ENCODE measurements at places on chromosomes 3 and 15. TPM values are rescaled to one million over a fixed set of nuclear protein-coding genes. Genes with fewer than 3 reads are reported as not detected.

DNA sequence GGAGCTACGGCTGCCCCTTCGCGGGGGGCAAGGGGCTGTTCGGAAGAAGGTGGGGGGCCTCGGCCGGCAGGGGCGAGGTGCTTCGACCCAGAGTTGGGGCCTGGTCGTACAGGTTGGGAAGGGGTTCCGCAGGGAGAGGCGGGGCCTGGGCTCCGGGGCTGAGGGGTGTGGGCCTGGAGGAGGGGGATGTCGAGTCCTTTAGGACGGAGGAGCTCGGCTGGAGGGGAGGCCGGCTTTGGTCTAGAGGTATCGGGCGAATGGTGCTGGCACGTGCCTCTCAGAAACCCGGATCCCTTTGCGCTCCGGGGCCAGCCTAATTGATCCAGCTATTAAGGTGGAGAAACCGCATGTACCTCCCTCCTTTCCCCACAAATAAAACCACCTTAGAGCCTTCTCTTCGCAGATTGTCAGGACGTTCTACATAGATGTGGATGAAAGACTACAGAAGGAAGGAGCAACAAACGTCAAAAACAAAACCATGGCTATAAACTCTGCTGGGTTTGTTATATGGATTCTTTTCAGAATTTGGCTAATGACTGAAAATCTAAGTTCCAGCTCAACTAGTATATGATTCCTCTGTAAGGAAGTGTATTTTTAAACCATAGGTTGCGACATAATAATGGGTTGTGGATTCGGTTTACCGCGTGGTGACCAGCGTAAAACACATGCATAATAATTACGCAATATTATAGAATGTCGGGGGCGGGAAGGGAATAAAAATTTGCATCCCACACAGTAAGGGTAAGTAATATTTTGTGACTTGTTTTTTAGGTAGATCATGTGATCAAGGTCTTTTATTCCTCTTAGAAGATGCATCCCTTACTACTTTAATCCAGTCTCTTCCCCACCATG lies 644 bp upstream of the NGLY1 start:
- no peak for DNase-seq

The CNTN3 gene
- not detected for total RNA-seq

DNA sequence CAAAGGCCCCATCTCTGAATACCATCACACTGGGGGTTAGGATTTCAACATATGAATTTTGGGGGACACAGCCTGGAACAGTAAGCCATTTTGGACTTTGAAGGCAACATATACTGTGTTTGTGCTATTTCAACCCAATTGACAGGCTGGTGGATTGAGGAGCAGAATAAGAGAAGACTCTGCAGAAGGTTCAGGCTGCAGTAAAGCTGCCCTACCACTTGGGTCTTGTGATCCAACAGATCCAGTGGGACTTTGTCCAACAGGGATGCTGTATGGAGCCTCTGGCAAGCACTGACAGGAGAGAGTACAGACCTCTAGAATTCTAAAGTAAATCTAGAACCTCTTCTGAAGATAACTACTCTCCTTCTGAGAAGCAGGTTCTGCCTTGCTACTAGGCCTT lies 1.1 kb upstream of the BCL2L10 start:
- no peak for DNase-seq

GRCh38 chr15:95919460-95919859 lies 411.0 kb upstream of the NR2F2 start:
- DNase-seq, result no peak

GRCh38 chr3:7646851-7647250 lies 785.9 kb downstream of the GRM7 start:
- no peak for DNase-seq

The UMPS gene
- total RNA-seq, result 39.3 TPM

The EPHA6 gene
- total RNA-seq, result not detected

The GRAMD2A gene
- not detected for total RNA-seq

DNA sequence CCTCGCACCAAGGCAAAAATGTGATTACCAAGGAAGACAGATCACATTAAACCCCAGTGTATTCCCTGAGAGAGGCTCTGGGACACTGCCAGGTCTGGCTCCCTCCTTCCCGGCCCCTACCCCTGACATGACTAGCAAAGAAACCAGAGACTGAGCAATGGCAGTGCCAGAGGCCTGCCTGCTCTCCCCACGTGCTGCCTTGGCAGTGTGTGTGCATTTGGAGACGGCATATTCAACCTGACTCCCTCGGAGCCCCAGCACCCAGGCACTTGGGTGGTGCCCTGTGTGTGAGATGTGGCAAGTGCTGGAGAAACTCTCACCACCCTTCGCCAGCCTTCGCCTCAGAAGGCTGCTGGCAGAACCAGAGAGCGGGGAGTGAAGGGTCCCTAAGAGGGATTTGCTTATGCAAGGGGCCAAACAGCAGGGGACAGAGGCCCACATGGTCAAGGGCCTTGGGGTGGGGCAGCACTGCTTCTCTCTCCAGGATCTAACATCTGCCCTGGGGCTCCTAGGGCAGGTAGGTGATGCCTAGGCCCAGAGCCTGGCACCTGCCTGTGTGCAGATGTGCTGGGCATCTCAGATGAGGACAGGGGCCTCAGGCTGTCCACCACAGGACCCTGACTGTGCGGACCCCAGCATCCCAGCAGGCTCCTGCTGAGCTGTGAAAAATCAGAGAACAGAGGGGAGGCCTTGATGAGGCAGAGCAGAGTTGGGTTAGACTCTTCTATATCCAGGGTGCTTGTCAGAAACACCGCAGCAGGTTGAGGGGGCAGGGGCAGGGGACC lies 23.6 kb upstream of the PLXNA1 start:
- no peak for DNase-seq

The SCN11A gene
- not detected for total RNA-seq

DNA sequence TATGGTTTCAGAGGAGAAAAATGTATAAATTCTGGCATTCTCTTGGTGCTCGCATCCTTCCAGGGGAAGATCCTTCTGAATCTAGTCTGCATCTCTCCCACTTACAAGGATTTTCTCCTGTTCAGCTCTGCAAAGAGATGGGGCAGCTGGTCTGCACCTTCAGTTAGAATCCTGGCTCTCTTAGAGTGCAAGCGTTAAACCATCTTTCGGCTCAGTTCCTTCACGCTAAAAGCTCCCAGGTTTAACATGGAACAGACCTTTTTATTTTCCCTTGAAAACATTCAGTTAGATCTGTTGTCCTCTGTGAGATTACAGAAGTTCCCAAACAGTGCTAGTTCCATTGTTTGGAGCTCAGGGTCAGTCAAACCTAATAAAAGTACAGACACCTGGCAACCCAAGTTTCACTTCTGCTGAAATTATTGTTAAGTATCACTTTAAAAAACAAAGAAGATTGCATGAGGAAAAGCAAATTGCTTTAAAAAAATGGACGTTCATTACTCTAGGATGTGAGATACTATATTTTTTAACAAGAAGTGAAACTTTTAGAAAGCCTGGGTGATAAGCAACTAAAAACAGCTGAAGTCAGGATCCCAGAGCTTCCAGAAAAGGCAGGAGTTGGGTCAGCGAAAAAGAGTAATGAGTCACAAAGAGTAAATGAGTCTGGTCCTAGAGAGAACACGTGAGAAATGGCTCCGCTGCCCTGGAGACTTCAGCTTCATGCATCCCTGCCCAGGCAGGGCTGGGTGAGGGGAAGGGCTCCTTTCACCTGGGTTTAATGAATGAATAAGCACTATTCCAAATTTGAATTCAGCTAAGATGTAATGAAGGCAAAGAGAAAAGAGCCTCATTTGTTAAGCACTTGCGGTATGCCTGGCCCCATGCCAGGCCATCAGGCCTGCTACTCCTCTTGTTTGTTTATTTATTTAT lies 63.3 kb downstream of the ABTB1 start:
- DNase-seq, result peak; percentile 91

- no peak for DNase-seq
These were observed 29.1 kb upstream of the RASA2 start for GRCh38 chr3:141457624-141458236.

- peak; percentile 63 for DNase-seq
These were observed 8.5 kb upstream of the CX3CR1 start for GRCh38 chr3:39288300-39288808.

The MYL3 gene
- total RNA-seq, result not detected

- no peak for DNase-seq
These were observed 45.5 kb downstream of the RFTN1 start for GRCh38 chr3:16468002-16468335.

DNA sequence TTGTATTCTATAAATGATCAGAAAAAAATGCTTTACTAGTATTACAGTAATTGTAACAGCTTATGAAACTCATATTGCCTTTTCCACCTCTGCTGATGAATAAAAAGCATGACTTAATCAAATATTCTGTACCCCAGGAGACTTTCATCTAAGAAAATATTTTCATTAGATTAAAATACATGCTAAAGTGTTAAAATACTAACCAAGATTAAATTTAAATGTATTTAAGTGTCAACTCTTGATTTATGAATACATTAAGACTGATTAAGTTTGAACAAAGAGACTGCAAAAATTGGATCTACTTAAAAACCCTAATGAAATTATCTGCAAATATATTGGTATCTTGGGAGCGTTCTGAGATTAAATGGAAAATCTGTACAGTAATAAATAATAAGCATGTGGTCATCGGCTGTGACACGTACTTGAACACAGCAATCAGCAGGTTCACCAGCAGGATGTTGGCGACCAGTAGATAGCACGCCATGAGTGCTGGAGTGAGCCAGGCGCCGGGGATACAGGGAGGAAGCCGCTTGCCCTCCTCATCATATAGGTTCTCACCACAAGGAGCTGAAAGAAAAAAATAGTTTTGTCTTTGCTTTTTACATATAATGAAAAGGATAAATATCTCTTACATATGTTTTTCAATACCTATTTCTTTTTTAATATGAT lies 36.6 kb upstream of the MTMR10 start:
- no peak for DNase-seq

DNA sequence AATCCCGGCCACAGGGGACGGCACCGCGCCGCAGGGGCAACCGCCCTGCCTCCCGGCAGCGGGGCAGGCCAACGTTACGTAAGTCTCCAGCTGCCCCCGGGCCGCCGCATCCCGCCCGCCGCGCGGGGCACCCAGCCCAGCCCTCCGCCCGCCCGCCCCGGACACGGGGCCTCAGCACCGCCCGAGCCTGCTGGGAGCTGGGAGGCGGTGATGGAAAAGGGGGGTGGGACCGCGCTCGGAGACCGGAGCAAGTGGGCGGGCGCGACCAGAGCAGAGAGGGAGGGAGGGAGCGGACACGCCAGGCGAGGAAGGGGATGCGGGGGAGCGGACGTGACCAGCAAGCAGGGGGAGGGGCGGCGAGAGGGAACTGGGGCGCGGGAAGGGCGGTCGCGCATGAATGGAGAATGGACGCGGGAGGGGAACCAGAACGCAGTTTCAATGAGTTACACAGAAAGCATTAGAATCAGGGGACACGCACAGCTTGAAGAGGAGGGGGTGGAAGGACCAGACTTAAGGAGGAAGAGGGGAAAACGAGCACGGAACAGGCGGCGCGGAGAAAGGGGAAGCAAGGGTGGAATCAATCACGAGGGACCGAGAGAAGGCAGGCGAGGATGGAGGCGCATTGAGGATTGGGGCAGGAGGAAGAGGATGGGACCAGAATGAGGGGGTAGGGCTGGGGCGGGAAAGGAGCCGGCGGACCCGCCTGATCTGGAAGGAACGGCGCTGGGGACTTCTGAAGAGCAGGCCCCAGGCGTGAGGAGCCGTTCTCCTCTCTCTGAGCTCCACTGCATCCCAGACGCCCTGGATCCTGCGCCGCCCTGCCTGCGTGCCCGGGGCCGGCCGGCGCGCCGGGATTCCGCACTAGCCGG lies 559 bp downstream of the PKM start:
- peak; percentile 86 for DNase-seq

The FGF7 gene
- total RNA-seq, result 6.5 TPM

- DNase-seq, result no peak
These were observed 111.5 kb downstream of the UNC13C start for GRCh38 chr15:54089776-54090175.

The PLA2G4E gene
- not detected for total RNA-seq

DNA sequence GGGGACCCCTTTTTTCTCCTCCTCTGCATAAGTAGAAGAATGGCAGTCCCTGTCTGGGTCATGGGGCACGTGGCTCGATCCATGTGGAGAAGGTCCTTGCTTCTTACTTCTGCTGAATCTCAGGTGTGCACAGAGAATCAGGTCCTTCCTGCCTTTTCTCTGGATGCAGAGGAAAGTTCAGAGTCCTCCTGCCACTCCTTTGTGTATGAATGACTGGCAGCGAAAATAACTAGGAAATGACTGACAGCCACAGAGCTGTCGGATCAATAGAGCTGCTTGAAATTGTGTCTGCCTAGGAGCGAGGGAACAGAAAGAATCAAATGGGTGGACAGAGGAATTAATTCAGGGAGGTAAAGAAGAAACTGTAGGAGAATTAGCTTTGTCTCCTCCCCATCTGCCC lies 49.6 kb upstream of the ROPN1 start:
- no peak for DNase-seq

DNA sequence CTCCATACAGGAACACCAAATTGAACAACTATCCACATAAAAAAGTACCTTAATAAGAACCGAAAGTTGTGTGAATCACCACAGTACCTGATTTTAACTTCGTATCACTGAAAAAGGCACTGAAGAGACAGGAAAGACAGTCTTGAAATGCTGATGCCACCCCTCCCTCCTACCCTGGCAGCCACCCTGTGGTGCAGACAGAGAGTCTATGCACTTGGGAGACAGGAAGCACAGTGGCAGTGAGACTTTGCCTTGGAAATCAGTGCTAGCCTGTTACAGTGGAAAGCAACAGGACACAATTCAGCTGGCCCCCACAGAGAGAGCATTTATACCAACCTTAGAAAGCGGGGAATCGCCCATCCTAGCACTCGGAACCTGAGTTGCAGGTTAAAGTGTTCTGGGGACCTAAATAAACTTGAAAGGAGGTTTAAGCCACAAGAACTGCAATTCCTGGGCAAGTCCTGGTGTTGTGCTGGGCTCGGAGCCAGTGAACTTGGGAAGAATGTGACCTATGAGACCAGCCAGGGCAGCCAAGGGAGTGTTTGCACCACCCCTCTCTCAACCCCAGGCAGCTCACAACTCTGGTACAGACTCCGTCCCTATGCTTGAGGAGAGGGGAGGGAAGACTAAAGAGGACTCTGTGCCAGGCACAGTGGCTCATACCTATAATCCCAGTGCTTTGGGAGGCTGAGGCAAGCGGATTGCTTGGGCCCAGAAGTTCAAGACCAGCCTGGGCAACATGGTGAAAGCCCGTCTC lies 240.1 kb downstream of the ISL2 start:
- peak; percentile 31 for DNase-seq

The MINDY2 gene
- 13.4 TPM for total RNA-seq

Data from LHCN-M2 (cell line).